GM12878 (cell line): ENCODE measurements at places on chromosomes 11 and 22. TPM values are rescaled to one million over a fixed set of nuclear protein-coding genes. Genes with fewer than 3 reads are reported as not detected.

- no peak for DNase-seq
These were observed 156.8 kb downstream of the SPON1 start for GRCh38 chr11:14119357-14119756.

GRCh38 chr22:33897448-33897835 is 22.8 kb downstream of the LARGE1 start:
- DNase-seq = no peak

DNA sequence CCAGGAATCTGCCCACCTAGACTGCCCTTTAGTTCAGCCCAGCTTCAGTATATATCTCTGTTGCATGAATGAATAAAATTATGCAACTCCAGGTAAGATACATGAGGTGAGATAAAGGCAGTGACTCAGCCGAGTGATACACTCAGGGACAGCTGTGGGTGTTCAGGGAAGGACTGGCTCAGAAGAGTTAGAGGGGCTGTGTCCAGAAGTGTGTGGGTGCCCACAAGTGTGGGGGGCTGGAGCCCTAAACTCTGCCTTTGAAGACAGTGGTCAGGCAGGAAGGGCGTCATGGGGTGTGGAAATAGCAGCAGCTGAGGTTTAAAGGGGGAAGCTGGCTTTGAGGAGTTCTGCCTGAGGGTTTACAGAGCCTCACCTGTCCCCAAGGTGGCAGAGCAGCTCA is 8.3 kb downstream of the FTH1 start:
- no peak for DNase-seq

The CRYBA4 gene
- 0.19 TPM in 1 of 2 replicates, not detected in the other for polyA plus RNA-seq

GRCh38 chr11:109041876-109042275 is 377.0 kb downstream of the DDX10 start:
- DNase-seq = no peak

DNA sequence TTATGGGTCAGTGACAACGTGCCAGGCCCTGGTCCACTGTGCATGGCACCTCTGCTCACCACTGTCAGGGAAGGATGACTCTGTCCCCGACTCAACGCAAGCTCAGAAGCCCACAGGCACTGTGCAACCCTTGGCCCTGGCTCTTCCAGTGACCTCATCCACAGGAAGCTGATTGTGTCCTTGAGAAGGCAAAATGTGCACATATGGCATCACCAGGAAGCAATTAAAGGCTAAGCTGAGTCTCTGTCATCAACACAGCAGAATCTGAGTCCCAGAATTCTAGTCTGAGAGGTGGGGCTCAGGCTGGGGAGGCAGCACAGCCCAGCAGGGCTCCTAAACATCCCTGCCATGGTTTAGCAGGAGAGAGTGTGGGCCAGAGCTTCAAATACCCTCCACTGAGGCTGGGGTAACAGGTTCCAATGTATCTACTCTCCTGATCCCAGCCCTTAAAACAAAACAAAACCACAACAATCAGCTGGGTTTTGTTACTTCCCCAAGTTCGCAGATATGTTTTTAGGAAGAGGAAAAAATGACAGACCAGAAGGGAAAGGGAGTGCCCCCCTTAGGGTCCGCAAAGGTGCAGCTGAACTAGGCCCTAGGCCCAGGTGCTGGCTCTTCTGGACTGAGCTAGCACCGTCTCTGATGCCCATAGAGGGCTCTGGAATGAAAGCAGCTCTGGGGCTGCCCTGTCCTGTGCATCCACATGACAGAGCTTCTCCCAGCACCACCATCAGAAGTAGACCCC is 33.5 kb upstream of the GNAZ start:
- no peak for DNase-seq

DNA sequence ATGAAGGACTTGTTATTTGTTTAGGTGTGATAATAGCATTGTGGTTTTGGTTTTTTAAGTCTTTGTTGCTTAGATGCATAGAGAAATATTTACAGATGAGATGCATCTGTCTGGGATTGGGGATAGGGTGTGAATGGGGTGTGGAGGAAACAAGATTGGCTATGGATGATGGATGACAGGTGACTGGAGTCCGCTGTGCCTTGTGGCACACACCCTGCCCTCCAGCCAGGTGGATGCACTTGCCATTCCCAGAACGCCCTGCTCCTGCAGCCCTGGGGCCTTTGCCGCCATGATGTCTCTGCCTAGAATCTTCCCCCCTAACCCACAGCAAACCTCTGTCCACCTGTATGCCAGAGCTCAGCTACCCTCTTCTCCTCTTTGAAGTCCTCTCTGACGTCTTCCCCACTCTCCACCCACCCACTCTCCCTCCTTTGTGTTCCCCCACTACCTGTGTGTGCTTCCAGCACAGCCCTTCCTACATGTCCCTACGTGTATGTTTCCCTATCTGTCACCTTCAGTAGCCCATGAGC is 54.7 kb downstream of the WNT11 start:
- no peak for DNase-seq

The PPM1F gene
- polyA plus RNA-seq = 10.2 and 11.6 TPM in 2 replicates

GRCh38 chr11:117931971-117932370 is 2.8 kb upstream of the TMPRSS13 start:
- DNase-seq = peak; percentile 78

GRCh38 chr11:133153031-133153430 is 379.3 kb downstream of the OPCML start:
- DNase-seq = no peak

- no peak for DNase-seq
These were observed 115.9 kb upstream of the CSNK2A3 start for GRCh38 chr11:11468954-11469353.

GRCh38 chr22:22037229-22037628 is 54.6 kb upstream of the TOP3B start:
- DNase-seq = no peak

DNA sequence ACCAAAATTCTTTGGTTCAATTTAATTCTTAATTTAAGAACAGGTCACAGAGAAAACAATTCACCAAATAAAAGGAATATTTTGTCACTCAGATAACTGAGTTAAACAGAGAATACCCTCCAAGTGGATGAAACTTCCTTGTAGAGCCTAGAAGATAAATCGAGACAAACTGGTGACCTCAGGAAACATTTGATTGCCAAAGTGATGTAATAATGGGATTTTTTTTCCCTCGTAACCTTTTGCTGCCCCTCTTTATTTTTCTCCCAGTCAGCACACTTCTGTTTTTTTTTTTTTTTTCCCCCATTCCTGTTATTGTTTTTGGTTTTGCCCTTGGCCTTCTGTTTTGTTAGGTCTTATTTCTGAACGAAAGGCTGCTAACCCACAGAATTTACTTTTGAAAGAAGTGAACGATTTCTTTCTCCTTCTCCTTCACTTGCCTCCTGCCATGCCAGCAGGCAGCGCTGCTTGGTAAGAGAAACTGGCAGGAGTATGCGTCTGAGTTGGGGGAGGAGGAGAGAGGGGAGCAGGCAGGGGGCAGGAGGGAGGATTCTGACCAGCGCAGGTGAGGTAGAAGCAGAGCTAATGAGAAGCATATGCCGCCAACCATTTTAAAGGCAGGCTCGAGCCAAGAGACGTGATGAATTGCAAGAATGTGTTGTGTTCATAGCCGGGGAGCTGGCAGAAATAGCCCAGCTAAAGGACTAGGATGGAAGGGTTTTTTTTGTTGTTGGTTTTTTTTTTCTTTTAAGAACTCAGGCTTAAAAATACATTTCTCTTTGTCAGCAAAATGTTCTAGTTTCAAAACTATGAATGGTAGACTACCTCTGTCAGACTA is 121.9 kb upstream of the MTMR2 start:
- no peak for DNase-seq

- DNase-seq = no peak
These were observed 37.3 kb downstream of the NUP50 start for GRCh38 chr22:45200860-45201511.

The APIP gene
- 55.5 and 59.4 TPM in 2 replicates for polyA plus RNA-seq

The TSKU gene
- polyA plus RNA-seq = 0.21 and 0.93 TPM in 2 replicates

The KRTAP5-2 gene
- not detected in 2 replicates for polyA plus RNA-seq

DNA sequence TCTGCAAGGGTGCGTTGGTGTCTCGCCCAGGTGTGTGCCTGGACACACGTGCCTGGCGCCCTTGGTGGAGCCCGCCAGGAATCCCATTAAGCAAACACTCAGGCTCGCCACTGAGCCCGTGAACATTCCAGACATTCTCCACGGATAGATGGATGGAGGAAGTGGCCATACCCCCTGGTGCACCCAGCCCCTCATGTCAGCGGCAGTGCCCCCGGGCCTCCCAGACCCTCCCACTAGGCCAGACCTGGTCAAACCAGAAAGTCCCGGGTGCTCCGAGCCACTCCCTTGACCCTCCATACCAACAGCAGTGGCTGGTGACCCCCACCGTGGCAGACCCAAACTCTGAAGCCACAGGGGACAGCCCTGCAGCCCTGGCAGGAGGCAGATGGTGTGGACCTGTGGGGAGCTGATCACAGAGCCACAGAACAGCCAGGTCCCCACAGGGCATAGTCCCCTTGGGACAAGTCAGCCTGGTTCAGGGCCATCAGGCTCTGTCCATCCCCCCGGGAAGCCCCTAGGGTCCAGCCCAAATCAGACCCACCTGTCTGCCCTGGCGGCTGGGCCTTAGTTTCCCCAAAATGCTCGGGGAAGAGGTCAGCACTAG is 1.9 kb downstream of the EPS8L2 start:
- no peak for DNase-seq

GRCh38 chr11:26651916-26652315 is 69.9 kb downstream of the SLC5A12 start:
- no peak for DNase-seq

The TLCD5 gene
- polyA plus RNA-seq = 2.8 and 3.8 TPM in 2 replicates

The WDR74 gene
- 63.4 and 70.3 TPM in 2 replicates for polyA plus RNA-seq

DNA sequence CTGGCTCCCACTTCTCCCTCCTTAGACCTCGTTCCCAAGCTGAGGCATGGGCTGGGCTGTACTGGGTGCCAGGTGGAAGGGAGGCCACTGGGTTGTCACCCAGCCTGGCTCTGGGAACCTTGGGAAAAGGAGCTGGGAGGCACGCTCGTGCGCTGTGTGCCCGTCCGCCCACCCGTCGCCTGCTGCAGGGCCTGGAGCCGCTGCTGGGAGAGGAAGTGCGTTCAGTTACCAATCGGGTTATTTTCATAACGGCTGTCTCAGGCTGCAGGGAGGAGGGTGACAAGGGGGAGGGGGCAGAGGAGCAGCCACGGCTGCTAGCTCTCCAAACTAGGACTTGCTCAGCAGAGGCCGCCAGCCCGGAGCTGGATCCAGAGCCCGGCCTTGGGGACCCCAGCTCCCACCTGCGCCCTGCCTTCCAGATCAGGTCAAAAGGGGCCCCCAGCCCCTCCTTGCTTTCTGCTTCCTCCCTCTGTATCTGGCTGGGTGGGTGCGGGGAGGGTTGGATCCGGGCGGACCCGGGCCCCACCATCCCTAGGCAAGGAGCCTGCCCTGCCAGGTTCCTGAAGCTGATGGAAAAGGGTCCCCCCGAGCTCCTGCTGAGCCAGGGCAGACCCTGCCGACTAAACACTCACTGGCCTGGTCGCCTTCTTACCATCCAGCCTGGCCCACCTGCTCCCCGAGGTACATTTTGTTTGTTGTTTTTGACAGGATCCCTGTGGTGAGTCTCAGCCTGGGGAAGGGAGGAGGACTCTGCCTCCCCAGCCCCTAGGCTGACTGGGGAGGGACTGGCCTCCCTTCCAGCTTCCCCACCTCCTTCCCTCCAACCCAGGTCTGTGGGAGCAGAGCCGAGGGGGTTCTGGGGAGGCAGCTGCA is 14.3 kb downstream of the DGKZ start:
- peak; percentile 44 for DNase-seq

- DNase-seq = no peak
These were observed 68.7 kb downstream of the ZNRF3 start for GRCh38 chr22:28951969-28952521.

GRCh38 chr22:35230839-35231584 is 26.3 kb upstream of the HMGXB4 start:
- no peak for DNase-seq

The OR5B21 gene
- not detected in 2 replicates for polyA plus RNA-seq

DNA sequence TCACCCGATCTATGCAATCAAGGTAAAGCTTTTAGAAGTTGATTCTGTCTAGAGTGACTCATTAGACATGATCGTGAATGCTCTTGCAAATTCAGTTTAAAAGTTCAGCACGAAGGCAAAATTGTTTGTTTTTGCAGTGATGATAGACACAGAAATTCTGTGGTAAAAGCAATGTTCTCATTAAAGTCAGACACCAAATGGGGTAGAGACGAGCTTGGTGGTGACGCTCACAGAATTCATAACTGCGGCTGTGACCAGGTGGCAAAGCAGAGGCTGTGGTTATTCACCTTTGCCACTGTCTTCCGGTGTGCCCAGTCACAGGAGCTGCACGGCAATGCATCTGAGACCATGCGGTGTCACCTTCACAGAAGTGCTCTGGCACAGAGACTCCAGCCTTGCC is 83.4 kb downstream of the WNT7B start:
- no peak for DNase-seq

The HSPB2 gene
- polyA plus RNA-seq = not detected in 2 replicates

The NLRP14 gene
- 0.05 TPM in 1 of 2 replicates, not detected in the other for polyA plus RNA-seq

GRCh38 chr11:106395716-106396349 is 318.4 kb downstream of the AASDHPPT start:
- no peak for DNase-seq

The NXPE2 gene
- not detected in 2 replicates for polyA plus RNA-seq

GRCh38 chr11:33778675-33779074 is 4.4 kb upstream of the FBXO3 start:
- DNase-seq = no peak

The TRIM49 gene
- polyA plus RNA-seq = not detected in 2 replicates

GRCh38 chr11:86519064-86519911 is 144.6 kb downstream of the CCDC81 start:
- no peak for DNase-seq

DNA sequence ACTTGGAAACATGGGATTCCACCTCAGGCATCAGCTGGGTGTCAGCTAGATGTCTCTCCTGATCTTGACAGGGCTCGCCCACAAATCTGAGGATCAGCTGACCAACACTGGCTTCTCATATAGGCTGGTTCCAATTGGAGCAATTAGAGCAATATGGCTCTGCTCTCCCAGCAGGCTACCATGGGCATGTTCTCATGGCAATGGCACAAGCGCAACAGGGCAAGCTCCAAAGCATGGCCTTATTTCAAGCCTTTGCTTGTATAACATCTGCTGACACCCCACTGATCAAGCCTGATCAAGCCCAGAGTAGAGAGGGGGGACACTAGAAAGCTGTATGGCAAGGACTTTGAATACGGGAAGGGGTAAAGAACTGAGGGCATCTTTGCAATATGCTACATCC is 40.7 kb upstream of the SPATA19 start:
- DNase-seq = no peak

GRCh38 chr11:70525006-70525405 is 126.7 kb downstream of the CTTN start:
- no peak for DNase-seq

DNA sequence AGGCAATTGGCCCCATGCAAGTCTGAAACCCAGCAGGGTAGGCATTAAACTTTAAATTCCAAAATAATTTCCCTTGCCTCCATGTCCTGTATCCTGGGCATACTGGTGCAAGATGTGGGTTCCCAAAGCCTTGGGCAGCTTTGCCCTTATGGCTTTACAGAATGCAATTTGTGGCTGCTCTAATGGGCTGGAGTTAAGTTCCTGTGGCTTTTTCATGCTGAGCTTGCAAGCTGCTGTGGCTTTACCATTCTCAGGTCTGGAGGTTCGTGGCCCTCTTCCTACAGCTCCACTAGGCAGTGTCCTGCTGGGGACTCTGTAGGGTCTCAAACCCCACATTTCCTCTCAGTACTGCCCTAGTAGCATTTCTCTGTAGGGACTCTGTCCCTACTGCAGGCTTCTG is 15.0 kb upstream of the BIRC3 start:
- no peak for DNase-seq
